ACHN (cell line): ENCODE measurements at places on chromosomes 7 and 10.
A peak's percentile ranks its signal among the peaks of the same experiment; 100 is the strongest.

DNA sequence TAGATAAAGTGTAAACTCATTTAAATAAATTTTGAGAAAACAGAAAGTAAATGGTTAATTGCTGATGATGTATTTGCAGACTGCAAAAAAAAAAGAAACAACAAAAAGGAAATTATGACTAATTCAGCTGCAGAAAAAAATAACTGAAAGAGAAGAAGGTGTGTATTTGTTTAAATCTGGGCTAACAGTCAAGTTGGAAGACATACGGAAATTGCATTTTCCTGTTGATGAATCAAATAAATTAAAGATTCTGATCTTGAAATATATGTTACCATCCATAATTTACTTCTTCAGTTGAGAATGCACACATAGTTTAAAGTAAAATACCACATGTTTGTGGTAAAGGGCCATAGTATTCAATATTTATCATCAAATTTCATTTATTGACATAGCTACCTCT lies 19.3 kb upstream of the ING3 start:
- no peak for DNase-seq

DNA sequence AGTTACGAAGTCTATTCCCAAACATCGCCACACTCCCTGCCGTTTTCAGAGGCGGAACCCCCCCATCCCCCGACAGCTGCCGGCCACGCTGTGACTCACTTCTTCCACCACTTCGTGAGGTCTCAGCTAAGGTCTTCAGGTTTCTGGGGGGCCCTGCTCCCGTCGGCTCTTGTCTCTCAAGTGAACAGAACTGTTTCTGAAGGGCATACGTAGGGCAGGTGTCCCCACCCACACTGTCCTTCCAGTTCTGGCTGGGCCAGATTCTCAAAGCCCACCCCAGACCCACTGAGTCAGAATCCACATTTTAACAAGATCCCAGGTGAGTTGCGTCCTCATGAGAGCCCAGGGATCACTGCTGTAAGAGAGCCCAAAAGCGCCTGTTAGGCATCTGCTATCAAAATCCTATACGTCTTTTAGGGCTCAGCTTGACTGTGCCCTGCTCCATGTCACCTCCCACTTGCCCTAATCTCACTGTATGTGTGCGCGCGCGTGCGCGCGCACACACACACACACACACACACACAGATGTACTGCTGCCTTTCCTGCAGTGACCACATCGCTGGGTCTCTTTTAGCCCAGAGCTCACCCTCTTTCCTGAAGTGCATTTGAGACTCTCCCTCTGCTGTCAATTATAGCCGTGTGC lies 78.8 kb downstream of the PROSER2 start:
- DNase-seq: no peak

- no peak for DNase-seq
These were observed 46.5 kb downstream of the FAM171A1 start for GRCh38 chr10:15324611-15325010.

DNA sequence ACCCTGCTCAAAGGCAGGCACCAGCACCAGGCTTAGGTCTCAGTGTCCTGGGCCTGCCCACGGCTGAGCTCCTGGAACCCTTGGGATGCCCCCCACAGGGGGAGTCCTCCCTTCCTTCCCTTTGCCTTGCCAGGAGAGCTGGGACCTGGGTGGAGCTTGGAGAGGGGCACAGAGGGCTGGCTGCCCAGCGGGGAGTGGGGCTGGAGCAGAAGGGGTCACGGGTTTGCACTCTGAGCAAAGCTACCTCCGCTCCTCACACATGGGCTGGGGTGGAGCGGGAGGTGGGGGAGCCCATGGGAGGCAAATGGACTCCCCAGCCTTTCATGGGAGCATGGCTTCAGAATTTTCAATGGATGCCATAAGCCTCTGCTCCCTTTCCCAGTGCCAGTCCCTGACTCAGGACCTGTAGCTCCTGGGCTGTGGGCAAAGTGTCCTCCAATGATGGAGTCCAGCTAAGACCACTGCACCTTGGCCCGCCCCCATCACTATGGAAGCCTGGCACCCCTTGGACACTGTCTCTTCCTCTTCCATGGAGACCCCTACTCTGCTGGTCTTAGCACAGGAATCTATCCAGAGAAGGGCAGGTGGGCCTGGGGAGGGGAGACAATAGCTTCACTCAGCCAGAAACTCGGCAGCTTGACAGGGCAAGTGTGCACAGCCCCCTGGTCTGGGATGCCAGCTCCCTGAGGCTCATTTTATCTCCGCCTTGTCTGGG lies 39.9 kb downstream of the LDB3 start:
- DNase-seq: no peak

DNA sequence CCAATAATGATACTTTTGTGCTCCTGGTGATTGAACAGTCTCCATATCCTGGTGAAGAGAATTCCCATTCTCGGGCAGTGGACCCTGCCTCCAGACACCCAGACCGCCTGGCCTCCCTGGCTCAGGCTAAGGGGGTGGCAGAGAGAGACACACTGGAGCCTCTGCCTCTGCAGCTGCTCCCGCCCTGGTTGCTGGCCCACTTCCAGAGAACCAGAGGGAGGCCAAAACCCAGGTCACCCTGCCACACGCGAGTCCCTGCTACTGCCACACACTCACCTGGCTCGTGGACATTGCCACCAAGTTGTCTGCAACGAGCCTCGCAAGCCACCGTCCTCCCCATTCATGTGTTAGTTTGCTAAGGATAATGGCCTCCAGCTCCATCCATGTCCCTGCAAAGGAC lies 221.8 kb downstream of the HPSE2 start:
- no peak for DNase-seq

- DNase-seq: no peak
These were observed 983.4 kb downstream of the CCSER2 start for GRCh38 chr10:85311613-85312337.

DNA sequence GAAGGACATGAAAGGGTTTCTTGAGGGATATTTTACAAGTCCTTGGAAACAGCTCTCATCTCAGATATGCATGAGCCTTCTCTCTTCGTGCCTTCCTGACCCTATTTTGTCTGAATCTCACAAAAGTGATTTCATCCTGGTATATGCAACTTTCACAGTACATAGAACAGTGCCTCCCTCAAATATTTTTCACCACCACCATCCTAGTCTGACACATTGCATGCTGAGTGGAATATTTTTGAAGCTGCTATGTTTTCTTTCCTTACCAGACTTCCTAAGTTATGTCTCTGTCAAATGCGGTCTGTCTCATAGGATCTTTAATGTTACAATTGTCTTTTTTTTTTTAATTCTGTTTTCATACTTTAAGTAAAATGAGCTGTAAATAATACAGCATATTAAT lies 673.3 kb upstream of the LRRN3 start:
- no peak for DNase-seq

GRCh38 chr7:126720232-126720631 lies 532.5 kb downstream of the GRM8 start:
- no peak for DNase-seq

DNA sequence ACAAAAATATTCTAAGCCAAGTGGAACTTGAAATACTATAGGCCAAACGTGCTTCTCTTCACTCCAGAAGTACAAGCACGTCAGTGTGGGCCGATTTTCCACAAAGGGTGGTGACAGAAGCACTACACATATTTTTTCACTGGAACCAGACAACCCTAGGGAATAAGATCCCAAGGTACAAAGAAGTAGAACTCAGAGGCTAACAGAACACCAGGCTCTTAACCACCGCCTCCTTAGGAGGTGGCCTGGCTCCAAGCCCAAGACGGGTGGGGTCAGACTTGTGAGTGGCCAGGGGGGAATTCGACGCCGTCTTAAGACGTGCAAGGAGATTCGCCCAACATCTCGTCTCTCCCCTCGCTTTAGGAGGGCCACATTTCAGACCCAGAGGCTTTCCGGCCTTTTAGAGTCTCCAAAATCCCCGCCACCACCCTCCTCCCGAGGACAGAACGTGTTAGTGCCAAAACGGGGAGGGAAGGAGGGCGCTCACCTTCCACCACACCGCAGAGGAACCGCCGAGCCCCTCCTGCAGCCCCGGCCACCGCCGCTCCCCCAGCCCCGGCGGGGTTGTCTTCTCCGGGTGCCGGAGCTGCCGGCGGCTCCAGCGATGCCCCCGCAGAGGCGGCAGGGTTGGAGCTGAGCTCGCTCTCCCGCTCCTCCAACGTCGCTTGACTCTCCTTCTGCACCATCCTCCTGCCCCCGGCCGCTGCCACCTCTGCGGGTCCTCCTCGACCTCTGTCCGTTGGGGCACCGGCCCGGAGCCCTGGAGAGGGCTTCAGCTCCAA lies 716 bp downstream of the OGA start:
- peak; percentile 94 for DNase-seq

DNA sequence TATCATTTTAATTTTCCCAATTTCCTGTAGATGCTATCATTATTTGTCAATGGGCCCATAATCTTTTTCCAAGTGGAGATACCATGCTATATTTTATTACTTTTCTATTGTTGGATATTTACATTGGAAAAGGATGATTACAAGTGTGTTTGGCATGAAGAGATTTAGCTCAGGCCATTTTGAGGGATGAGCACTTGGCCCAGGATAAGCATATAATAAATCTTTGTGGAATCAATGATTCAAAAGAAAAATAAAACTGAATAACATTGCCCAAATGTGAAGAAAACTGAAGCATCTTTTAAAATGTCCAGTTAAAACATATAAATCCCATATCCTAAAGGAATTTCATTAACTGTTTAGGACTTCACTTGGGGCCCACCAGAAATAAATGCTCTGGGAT lies 260.9 kb upstream of the BMPER start:
- no peak for DNase-seq
